ENCODE measurements at places on chromosomes 5 and 9. TPM values are rescaled to one million over a fixed set of nuclear protein-coding genes. Genes with fewer than 3 reads are reported as not detected.

DNA sequence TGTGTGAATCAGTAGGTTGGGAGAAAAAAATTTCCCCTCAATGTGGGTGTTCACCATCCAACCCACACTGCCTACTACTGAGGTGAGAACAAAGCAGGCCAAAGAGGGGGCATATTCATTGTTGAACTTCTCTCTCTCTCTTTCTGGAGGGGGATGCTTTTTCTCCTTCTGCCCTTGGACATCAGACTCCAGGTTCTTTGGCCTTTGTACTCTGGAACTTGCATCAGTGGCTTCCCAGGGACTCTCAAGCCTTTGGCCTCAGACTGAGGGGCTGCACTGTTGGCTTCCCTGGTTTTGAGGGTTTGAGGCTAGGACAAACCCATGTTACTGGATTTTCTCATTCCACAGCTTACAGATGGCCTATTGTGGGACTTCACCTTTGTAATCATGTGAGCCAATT, 417.2 kb downstream of the ELAVL2 start:
- DNase-seq: no peak

- no peak for DNase-seq
These were observed 162.8 kb downstream of the MAN2A1 start for GRCh38 chr5:109852371-109853155.

GRCh38 chr9:89522261-89522958, 24.5 kb upstream of the SEMA4D start:
- no peak for DNase-seq

DNA sequence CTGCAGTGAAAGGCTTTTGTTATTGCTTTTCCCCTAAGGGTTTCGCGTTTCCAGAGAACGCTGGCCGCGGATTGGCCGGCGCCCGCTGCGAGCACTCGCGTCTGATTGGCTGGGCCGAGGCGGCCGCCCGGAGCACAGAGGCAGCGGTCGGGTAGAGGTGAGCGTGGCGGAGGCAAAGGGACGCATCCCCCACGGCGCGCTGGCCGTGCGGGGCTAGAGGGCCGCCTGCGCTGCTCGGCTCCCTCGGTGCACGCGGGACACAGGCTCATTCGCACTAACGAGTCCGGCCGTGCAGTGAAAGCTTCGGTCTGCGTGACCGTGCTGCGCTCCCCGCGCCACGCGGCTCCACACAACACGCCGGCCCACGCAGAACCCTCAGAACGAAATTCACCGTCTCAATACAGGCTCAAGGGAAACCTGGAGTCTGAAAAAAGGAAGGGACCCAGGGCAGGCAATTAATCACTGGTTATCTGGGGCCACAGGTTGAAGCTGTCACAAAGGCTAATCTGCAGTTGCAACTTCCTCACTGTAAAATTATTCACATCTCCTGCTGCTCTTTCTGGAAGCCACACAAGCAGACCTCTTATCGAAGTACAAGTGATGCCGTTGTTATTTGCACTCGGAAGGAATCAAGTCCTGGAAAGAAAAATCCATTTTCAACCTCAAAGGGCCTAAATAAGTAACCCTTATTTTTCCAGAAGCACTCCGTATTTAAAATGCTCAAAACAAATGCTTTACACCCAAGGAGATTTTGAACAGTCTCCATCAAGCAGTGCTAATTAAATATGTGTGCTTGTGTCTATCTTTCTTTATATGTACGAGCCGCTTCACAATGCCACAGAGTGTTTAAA, 94.6 kb downstream of the ZNF608 start:
- peak; percentile 73 for DNase-seq

GRCh38 chr5:165127941-165128340, 1622.5 kb downstream of the MAT2B start:
- DNase-seq: no peak

GRCh38 chr9:18126831-18127498, 347.0 kb upstream of the ADAMTSL1 start:
- no peak for DNase-seq

GRCh38 chr5:133121611-133122150, 69.9 kb downstream of the HSPA4 start:
- DNase-seq: no peak

DNA sequence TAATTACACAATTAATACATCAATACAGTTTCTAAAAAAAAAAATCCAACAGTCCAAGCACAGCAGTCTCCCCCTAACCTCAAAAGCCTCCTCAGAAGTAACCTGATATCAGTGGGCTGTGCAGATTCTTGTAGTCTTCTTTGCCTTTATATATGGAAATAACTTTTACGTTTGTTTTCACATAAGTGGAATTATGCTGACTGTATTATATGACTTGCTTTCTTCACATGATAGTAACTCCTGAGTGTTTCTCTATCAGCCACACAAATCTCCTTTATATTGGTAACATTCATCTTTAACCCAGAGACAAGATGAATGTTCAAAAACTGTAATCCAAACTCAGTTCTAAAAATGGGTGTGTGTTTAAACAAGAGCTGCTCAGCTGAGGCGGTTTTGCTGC, 71.9 kb upstream of the FANCC start:
- DNase-seq: no peak

DNA sequence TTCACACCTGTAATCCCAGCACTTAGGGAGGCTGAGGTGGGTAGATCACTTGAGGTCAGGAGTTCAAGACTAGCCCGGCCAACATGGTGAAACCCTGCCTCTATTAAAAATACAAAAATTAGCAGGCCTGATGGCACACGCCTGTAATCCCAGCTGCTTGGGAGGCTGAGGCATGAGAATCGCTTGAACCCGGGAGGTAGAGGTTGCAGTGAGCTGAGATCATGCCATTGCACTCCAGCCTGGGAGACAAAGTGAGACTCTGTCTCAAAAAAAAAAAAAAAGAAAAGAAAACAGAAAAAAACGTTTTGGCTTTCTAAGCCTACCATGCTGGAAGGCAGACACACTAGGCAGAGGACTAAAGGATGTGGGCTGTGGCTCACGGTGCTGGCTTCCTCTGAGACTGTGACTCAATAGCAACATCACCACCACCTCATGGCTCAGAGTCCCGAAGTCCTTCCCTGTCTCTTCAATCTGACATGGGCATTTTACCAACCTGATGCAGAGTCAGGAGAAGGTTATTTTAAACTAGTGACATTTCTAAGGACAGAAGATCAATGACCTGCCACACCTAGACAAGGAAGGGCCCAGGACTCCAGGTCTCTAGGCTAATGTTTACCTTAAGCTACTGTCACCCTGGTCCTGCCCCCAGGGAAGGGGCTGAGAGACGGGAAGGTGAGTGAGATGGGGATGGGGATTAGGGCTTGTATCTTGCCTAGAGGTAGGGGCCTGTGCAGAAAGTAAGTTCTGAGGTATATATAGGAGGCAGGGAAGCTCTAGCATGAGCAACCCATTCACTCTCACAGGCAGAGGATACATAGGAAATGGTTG, 3.7 kb downstream of the ECSCR start:
- DNase-seq: no peak

DNA sequence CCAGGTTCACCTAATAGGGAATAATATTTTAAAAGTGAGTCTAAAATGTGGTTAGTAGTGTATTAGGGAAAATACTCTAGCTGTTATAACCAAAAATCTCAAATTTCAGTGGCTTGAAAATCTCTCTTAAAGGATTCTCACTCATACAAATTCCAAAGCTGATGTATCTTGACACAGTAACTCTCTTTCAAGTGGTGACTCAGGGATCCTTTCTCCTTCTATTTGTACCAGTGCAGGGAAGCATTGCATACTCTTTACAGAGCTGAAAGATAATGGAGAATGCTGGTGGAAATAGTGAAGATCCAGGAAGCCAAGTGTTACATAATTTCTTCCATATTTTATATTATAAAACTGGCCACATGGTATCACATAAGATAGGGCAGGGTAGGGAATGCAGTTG, 560.2 kb upstream of the CDH9 start:
- DNase-seq: no peak

JAKMIP2 gene
- 36.8 TPM for total RNA-seq

SARDH gene
- 4.5 TPM for total RNA-seq

RLN1 gene
- 0.84 TPM for total RNA-seq

CDX1 gene
- not detected for total RNA-seq

REEP5 gene
- total RNA-seq: 28.6 TPM

Measured in neural crest cell (in vitro differentiated cells).